Endodermal cell (in vitro differentiated cells): ENCODE measurements at places on chromosomes 3 and 15. TPM values are rescaled to one million over a fixed set of nuclear protein-coding genes. Genes with fewer than 3 reads are reported as not detected.

DNA sequence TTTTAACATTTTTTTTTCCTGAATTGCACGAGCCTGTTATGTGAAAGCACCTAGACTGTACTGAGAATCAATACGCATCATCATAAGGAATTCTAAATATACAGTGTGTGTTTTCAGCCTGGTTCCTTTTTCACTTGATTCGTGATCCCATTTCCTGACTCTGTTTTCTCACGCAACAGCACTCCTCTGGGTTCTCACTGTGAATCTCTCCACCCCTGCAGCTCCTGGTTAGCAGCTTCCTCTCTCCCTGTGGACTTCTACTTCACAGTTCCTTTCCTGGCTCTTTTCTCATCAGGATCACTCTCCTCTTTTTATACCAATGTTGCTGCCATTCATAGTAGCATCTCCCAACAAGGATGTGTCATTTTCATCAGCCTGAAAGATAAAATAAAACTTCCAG lies 297.2 kb downstream of the CADM2 start:
- peak; percentile 52 for DNase-seq

DNA sequence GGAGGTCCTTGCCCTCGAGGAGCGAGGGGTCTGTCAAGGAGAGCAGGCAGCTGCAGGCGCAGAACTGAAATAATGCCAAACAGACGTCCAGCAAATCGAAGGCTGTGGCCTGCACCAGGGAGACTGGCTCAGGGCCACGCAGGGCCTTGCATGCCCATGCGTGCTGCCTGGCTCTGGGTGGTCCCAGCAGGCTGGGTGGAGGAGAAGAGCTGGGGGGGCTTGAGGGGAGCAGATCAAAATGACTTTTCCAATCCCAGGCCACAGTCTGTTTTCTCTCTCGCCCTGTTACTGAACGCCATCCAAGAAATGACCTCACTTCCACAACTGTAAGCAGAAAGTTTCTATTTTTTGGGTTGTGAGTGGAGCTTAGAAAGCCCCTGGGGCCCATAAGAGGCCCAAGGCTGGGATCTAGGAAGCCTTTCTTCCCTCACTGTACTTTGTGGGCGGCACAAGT lies 96.9 kb upstream of the RPL32 start:
- no peak for DNase-seq

DNA sequence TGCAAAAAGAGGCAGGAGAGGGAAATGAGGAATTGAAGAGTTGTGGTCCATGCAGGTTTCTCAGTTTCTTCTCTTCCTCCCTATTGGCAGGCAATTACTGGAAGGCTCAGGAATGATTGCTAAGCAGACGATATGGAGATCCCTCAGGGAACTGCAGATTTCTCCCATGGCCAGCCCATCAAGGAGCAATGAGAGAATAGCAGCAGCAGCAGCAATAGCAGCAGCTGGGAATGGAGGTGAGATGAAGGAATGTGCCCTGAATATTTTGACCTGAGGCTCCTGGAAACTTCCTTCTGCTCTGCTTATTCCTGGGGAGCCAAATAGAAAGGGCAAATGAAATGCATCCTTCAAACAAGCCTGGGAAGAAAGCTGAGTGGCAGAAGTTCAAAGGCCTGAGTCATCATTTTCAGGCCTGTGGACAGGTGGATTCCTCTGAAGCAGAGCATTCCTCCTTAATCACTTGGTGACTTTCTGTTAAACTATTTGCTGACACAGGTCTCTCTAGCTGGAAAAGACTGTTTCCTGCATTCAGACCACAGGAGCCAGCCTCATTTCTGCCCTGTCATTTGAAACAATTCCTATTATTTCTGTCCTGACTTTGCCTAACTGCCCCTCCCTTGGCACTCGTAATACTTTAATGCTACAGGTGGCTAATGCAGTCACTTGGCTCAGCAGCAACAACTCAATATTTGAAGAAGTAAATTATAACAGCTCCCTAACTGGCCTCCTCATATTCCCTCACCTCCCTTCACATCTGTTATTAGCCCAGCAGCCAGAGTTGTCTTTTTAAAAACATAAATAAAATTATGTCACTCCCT lies 146.9 kb upstream of the GADL1 start:
- DNase-seq, result peak; percentile 82

DNA sequence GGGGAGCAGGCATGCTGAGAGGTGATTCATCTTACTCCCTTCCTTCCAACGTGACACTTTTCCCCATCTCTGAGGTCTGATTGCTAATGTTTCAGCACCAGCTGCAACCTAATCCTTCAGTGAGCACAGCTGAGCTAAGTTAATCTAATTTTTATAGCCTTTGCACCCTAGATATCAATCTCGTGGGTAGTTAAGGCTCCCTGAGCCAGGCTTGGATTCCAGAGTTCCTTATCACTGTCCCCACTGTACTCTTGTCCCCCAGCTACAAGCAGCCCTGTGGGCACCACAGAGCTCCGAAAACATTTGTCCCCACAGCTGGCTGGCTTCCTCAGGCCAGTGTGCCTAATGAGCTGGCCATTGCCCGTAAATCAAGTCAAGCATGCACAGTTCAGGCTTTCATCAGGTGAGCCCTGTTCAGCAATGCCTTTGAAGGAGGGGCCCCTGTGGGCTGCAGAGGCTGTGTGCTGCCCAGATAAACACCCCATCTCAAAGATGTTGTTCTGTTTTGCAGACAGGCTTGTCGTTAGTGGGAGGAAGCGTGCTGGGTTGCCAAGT lies 376.9 kb upstream of the RASGRP1 start:
- DNase-seq, result no peak

DNA sequence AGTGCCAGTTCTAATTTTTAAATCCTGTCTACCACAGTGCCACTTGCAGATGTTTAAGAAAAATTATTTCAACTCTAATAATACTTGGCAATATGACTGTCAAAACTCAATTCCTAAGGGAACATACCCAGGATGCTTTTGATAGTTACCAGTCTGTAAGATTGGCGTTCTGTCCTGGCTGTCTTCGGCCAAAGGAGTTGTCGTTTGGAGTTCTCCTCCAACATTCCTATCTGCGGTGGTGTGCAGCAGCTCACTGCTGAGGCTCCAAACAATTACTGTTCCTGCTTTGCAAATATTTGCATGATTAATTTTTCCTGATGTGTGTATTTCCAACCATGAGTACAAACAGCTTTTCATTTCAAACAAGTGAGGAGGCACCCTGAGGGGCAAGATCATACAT lies 330.8 kb upstream of the DPH6 start:
- no peak for DNase-seq

GRCh38 chr15:77649610-77650009 lies 16.9 kb upstream of the LINGO1 start:
- DNase-seq, result no peak

SAMD7 gene
- total RNA-seq, result not detected in 2 replicates

B3GALNT1 gene
- total RNA-seq, result 20.1 to 24.7 TPM (median 22.9 TPM) in 3 replicates

HHLA2 gene
- total RNA-seq, result not detected in 3 replicates
